T-helper 1 cell (primary cell): ENCODE measurements at places on chromosomes 6 and 20.
A peak's percentile ranks its signal among the peaks of the same experiment; 100 is the strongest.

- DNase-seq, result peak; percentile 61
Observed at GRCh38 chr20:50120935-50121693, 8.2 kb upstream of the UBE2V1 start.

- DNase-seq, result no peak
Observed at GRCh38 chr6:11616200-11616611, 78.7 kb downstream of the TMEM170B start.

GRCh38 chr6:122563364-122564052 is 46.7 kb upstream of the PKIB start:
- DNase-seq, result no peak

GRCh38 chr20:35886537-35886936 is 67.8 kb downstream of the SCAND1 start:
- DNase-seq, result no peak

DNA sequence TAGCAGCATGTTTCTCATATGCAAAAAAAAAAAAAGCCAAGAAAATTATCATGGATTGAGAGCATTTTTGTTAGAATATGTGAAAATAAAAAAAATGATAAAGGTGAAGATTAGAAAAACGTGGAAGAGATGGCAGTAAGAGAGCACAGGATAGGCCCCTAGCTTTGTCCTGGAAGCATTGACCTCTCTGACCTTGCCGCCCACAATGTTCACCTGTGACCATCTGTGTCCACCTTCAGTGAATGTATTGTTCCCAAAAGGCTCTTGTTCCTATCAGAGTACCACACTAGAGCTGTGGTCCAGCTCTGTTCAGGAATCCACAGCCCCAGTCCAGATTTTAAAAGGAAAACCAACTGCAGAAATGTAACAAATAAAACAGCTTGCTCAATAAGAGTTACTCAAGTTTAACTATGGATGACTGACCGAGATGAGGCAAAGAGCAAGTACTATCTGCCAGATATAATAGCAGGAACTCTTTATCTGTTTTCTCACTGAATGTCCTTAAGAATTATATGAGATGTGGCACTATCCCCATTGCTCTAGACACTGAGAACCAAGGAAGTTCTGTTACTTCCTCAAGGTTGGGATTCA is 287.7 kb upstream of the STXBP5 start:
- DNase-seq, result no peak

GRCh38 chr6:115901896-115902295 is 158.8 kb downstream of the FRK start:
- DNase-seq, result no peak

- DNase-seq, result no peak
Observed at GRCh38 chr6:111534231-111534751, 51.3 kb upstream of the REV3L start.

DNA sequence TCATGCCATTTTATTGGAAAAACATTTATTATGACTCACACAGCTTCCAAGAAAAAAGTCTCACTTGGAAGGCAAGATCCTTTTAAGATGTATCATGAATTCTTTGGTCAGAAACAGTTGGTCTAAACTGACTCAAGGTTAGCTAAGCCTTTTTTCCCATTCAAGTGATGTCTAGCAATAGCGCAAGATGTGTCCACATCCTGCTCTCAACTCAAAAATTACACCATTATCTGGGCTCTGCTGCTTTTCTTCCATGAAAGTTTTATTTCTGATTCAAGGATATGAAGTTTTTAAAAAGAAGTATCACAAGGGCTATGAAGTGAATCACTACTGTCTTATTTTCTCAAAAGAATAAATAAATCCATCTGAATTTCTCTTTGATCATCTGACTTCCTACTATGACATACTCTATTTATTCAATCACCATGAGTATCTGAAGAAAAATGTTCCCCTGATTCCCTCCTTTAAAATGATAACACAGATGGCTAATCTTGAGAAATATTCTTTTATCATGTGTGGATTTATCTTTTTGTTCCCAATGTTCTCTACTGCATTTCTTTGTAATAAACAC is 139.2 kb downstream of the AHI1 start:
- DNase-seq, result no peak

GRCh38 chr6:77456531-77457248 is 6.6 kb downstream of the HTR1B start:
- DNase-seq, result no peak

- no peak for DNase-seq
Observed at GRCh38 chr6:18349386-18349785, 37.8 kb upstream of the RNF144B start.
